Cardiac muscle cell (in vitro differentiated cells and primary cell): ENCODE measurements at places on chromosomes 4 and X.

DNA sequence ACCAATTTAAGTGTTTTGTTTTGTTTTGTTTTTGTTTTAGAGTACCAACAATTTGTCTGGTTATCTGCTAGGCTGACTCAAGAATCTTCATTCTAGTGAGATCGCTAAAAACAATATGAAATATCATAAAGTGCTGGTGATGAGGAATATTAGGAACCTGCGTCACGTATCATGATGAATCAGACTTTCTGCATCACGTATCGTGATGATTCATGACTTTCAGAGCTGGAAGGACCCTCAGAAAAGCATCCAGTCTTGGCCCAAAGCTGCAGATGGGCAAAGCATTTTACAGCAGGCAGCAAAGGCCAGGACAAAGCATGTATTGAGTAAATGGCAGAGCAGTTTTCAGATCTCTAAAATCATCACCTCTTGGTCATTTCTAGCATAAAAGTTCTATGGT, 278.0 kb upstream of the BOD1L1 start:
- H3K27me3 ChIP-seq = no peaks in the 10 kb centered on the region
- no peak overlapping the region for H3K27ac ChIP-seq

GRCh38 chrX:9880237-9880636, 86.9 kb upstream of the CLDN34 start:
- no peaks in the 10 kb centered on the region for H3K36me3 ChIP-seq
- peaks cover 54% of the 10 kb centered on the region for H3K4me1 ChIP-seq
- DNase-seq = no peak
- H3K4me3 ChIP-seq = no peak overlapping the region
- H3K27me3 ChIP-seq = no peaks in the 10 kb centered on the region
- no peak overlapping the region for H3K27ac ChIP-seq

GRCh38 chrX:141989134-141989533, 85.4 kb downstream of the MAGEC1 start:
- no peaks in the 10 kb centered on the region for H3K4me1 ChIP-seq
- no peak overlapping the region for H3K27ac ChIP-seq
- no peak for DNase-seq
- H3K27me3 ChIP-seq = no peaks in the 10 kb centered on the region
- H3K36me3 ChIP-seq = no peaks in the 10 kb centered on the region

GRCh38 chrX:119410027-119410819, 11.1 kb downstream of the SLC25A43 start:
- H3K4me1 ChIP-seq = no peaks in the 10 kb centered on the region
- no peak overlapping the region for H3K4me3 ChIP-seq
- H3K27ac ChIP-seq = no peak overlapping the region
- no peaks in the 10 kb centered on the region for H3K27me3 ChIP-seq
- no peaks in the 10 kb centered on the region for H3K36me3 ChIP-seq
- no peak for DNase-seq

DNA sequence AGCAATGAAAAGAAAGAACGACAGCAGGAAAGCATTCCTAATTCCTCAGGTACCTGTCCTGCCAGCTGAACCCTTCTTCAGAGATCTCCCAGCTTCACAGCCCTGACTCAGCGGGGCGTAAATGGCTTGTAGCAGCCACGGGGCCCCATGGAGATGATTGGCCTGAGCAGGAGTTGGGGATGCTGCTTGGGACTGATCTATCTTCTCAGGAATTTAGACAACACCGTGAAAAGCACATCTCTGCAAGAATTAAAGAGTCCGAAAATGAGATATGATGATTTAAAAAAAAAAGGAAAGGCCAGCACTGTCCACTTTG, 22.5 kb upstream of the SLC25A4 start:
- no peaks in the 10 kb centered on the region for H3K27me3 ChIP-seq
- peaks cover 38% of the 10 kb centered on the region for H3K4me1 ChIP-seq
- no peak for DNase-seq
- peak overlapping the region; percentile 92 for H3K27ac ChIP-seq

GRCh38 chr4:47287735-47288134, 175.8 kb downstream of the COMMD8 start:
- no peak overlapping the region for H3K4me3 ChIP-seq
- H3K27ac ChIP-seq = no peak overlapping the region
- H3K4me1 ChIP-seq = no peaks in the 10 kb centered on the region
- H3K27me3 ChIP-seq = no peaks in the 10 kb centered on the region
- no peaks in the 10 kb centered on the region for H3K36me3 ChIP-seq

DNA sequence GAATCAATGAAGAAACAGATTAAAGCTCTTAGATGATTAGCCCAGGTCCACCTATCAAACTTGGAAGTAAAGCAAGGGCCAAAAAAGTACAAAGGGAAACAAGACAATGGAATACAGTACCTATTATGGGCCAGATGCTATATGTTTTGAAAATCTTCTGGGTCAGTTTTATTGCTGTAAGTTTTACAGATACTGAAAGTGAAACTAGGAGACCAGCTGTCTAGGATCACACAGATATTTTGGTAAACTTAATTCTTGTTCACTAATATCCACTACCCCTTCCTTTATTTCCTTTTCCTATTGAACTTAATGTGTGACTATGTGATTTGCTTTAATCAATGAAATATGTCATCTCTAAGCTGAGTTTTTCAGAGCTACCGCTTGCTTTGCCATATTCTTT, 505.4 kb upstream of the PITX2 start:
- no peak overlapping the region for H3K27ac ChIP-seq
- H3K4me3 ChIP-seq = no peak overlapping the region
- no peaks in the 10 kb centered on the region for H3K36me3 ChIP-seq
- no peaks in the 10 kb centered on the region for H3K27me3 ChIP-seq
- no peak for DNase-seq
- no peaks in the 10 kb centered on the region for H3K4me1 ChIP-seq

- peaks cover 8% of the 10 kb centered on the region for H3K4me1 ChIP-seq
- DNase-seq = no peak
- no peaks in the 10 kb centered on the region for H3K36me3 ChIP-seq
- H3K27ac ChIP-seq = peak overlapping the region; percentile 15
Measured at GRCh38 chr4:31005037-31005436, 284.9 kb downstream of the PCDH7 start.

DNA sequence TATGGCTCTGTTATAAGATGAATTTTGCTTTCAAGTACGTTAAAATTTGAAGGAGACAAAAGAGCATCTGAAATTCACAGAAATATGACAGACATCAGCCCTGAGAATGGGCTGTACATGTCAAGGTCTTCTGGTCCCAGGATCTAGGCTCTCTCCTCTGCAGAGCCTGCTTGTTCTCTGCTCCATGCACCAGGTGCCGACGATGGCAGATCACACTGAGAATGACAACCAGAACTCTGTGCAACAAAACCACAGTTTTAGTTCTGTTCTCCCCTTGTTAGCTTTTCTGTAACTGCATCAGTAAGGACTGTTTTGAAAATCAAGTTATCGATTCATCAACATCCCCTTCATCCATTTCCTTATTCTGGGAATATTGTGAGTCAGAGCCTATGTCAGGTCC, 30.9 kb upstream of the LGI2 start:
- H3K27me3 ChIP-seq = no peaks in the 10 kb centered on the region
- no peaks in the 10 kb centered on the region for H3K4me1 ChIP-seq
- no peak overlapping the region for H3K4me3 ChIP-seq
- DNase-seq = no peak
- H3K36me3 ChIP-seq = no peaks in the 10 kb centered on the region
- H3K27ac ChIP-seq = no peak overlapping the region

- H3K4me1 ChIP-seq = no peaks in the 10 kb centered on the region
- no peak overlapping the region for H3K4me3 ChIP-seq
- H3K36me3 ChIP-seq = no peaks in the 10 kb centered on the region
- DNase-seq = no peak
Measured at GRCh38 chr4:118018381-118019145, 15.7 kb upstream of the NDST3 start.

- H3K27ac ChIP-seq = no peak overlapping the region
- H3K36me3 ChIP-seq = no peaks in the 10 kb centered on the region
- DNase-seq = no peak
- no peaks in the 10 kb centered on the region for H3K4me1 ChIP-seq
Measured at GRCh38 chr4:181688872-181689271, 554.3 kb upstream of the TENM3 start.

- no peak overlapping the region for H3K27ac ChIP-seq
- no peaks in the 10 kb centered on the region for H3K27me3 ChIP-seq
- no peaks in the 10 kb centered on the region for H3K36me3 ChIP-seq
Measured at GRCh38 chrX:153400146-153401132, 711 bp downstream of the PNMA6E start.

DNA sequence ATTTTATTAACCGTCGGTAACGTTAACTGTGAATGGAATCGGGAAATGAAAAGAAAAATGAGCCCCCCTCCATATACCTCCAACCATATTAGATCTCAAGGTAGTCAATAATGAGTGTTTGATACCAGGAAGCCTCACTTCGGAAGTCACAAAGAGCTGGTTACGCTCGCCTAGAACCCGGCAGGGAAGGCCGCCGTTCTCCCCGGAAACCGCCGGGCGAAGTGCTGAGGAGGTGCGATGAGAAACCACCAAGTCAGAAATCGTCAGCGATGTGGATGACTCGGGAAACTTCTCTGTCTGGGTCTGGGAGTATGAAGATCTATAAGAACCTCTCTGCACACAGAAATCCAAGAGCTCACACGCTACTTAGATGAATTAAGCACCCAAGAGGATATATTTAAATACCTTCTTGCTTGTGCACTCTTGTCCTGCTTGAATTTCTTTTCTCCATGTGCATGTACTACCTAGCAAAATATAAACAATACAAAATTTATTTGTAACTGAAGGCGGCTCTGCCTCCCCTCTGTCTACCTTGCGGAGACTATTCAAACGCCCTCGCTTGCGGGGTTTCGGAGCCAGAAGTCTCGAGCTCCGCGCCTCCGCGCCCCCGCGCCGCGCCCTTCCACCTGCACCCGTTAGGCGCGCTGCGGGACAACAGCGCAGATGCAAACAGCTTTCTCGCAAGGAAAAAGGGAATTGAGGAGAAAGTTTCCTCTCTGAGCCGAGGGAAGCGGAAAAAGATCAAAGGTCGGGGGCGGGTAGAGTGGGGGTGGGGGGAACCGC, 17.8 kb downstream of the NKX6-1 start:
- H3K36me3 ChIP-seq = no peaks in the 10 kb centered on the region
- H3K27ac ChIP-seq = no peak overlapping the region
- no peak for DNase-seq
- H3K4me3 ChIP-seq = no peak overlapping the region

DNA sequence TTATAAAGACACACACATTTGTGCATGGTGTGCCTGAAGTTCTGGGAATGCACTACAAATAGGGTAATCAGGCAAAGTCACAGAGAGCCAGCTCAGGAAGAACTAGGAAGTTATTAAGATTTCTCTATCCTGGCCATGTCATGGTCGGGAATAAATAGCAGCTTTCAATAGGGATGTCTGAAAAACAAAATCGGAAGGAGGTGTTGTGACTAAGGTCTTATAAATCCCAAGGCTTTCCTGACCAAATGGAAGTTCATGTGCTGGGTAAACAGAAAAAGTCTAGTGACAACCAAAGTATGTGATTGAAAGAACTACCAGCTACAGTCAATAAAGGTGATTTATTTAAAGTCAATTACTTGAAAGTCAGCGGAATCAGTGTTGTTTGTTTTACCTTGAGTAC, 262.5 kb upstream of the HS3ST1 start:
- H3K36me3 ChIP-seq = no peaks in the 10 kb centered on the region
- no peak for DNase-seq
- H3K27me3 ChIP-seq = no peaks in the 10 kb centered on the region
- no peak overlapping the region for H3K27ac ChIP-seq

DNA sequence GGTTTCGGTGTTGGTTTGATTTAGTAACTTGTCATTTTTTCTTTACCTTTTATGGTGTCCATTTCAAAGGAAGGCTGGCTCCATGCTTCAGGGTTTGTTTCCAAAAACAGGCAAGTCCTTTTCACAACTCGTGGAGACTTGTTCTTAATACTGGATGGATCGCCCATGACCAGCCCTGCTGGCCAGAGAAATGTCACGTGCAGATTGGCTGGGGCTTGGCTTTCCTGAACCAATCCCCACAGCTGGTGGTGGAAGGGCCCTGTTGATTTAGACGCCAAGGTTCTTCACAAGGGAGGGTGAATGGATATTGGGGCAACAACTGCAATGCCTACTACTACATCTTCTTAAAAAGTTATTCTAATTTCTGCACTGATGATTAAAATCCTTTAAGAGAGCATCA, 92.6 kb downstream of the SHROOM3 start:
- H3K27me3 ChIP-seq = no peaks in the 10 kb centered on the region
- no peak for DNase-seq

- no peaks in the 10 kb centered on the region for H3K36me3 ChIP-seq
- H3K4me1 ChIP-seq = no peaks in the 10 kb centered on the region
- no peak overlapping the region for H3K27ac ChIP-seq
- no peaks in the 10 kb centered on the region for H3K27me3 ChIP-seq
- DNase-seq = peak; percentile 32
Measured at GRCh38 chrX:155874571-155875244, 6.4 kb upstream of the VAMP7 start.

DNA sequence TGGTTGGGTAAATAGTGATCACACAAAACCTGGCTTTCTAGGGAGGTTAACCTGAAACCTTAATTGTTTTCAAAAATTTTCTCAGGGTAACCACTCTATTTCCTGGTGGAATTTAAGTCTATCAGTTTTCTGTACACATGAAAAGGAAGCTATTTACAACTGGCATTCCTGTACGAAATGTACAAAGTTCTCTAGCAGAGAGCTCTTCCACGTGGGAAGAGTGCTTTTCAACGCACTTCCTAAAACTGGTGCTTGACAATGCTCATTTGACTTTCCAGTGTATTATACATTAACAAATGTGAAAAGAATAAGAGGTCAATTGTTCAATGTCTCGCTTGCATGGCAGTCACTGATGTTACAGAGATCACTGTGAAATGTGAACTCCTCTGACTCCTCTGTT, 2.8 kb upstream of the SOD3 start:
- no peak overlapping the region for H3K27ac ChIP-seq
- DNase-seq = no peak
- no peaks in the 10 kb centered on the region for H3K27me3 ChIP-seq
- H3K36me3 ChIP-seq = no peaks in the 10 kb centered on the region
- H3K4me3 ChIP-seq = no peak overlapping the region

GRCh38 chr4:147309434-147309833, 171.5 kb upstream of the EDNRA start:
- H3K27me3 ChIP-seq = no peaks in the 10 kb centered on the region
- DNase-seq = no peak
- H3K36me3 ChIP-seq = no peaks in the 10 kb centered on the region

DNA sequence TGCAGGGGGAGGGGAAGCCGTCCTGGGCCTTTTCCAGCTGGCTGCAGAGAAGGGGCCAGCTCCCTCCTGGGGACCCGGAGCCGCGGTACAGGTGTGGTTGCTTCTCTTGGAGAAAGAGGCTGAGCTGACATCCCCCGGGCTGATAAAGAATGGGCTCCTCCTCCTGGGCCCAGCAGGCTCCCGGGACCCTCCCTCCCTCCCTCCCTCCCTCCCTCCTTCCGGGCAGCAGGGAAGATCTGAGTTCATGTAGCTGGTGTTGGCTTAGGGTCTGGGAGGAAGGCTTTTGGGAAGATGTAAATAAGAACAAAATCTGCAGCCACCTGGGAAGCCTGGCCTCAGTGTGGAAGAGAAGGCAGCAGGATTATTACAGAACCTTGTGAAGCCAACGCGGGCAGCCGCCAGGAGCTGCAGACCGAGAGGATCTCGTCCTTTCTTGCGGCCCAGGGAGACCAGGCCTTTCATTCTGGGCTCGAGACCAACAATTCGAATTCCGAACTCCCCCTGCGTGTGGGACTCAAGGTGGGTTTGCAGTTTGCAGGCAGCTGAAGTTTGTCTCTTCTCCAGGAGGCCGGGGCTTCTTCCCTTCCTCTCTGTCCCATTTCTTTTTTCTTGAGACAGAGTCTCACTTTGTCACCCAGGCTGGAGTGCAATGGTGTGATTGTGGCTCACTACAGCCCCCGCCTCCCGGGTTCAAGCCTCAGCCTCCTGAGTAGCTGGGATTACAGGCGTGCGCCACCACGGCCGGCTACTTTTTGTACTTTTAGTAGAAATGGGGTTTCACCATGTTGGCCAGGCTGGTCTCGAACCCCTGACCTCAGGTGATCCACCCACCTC, at the start of gene PLCXD1:
Gene PLCXD1, plus strand, starts transcription at position 216 of the 834 bp plus-strand sequence. CDS start 2,807 bp downstream, outside the sequence.
- H3K4me3 ChIP-seq = peak within 1 kb of the TSS; percentile 12
- DNase-seq = peak; percentile 46
- H3K27ac ChIP-seq = peak within 1 kb of the TSS; percentile 40
- peaks cover 5% of the 10 kb centered on the region for H3K36me3 ChIP-seq
